ENCODE measurements at places on chromosomes 2 and 18.

DNA sequence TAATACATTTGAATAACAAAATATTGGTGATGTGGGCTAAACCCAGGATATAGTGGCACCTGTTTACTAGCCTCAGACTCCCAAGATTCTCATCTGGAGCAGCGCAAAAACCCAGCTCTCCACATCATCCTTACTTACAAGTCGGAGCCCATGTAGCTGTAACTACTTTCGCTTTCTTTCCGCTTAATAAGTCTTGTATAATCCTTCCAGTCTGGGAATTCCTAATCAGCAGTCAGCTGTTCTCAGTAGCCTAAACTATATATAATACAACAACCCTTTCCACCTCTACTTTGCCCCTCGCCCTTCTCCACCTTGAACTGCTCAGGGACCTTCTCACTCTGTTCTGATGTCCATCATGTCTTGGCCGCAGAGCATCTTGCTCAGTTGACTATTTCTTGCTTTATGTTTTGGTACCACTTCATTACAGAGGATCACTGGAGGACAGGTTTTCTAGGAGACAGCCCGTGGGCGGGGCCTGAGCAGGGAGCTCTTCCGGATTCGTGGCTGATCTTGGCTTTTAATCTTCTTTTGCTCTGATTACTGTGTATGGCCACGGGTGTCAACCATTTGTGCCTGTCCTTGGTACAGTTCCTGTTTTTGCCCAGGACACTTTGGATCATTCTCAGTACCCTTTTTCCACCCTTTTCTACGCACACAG, 119.9 kb upstream of the SERTAD2 start:
- DNase-seq = no peak
- H3K27ac ChIP-seq = no peak overlapping the region
- peaks cover 8% of the 10 kb centered on the region for H3K4me1 ChIP-seq
- no peak overlapping the region for H3K4me3 ChIP-seq
- no peaks in the 10 kb centered on the region for H3K36me3 ChIP-seq

DNA sequence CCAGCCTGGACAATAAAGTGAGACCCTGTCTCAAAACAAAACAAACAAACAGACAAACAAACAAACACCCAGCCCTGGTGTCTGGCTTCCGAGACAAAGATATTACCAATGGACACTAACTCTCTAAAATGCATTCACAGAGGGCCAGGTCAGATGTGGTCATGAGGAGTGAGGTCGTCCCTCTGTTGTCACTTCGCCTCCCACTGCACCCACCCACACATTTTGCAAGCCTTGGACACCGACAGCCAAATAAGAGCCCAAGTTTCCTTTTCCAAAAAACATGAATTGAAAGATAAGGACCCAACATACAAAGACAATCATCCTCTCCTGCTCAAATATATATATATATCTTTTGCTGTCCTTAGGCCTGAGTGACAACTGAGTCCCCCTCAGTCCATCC, 319.9 kb downstream of the TSN start:
- H3K36me3 ChIP-seq = no peaks in the 10 kb centered on the region
- no peak overlapping the region for H3K27ac ChIP-seq
- H3K4me3 ChIP-seq = no peak overlapping the region
- no peak for DNase-seq
- no peaks in the 10 kb centered on the region for H3K27me3 ChIP-seq
- no peaks in the 10 kb centered on the region for H3K4me1 ChIP-seq

DNA sequence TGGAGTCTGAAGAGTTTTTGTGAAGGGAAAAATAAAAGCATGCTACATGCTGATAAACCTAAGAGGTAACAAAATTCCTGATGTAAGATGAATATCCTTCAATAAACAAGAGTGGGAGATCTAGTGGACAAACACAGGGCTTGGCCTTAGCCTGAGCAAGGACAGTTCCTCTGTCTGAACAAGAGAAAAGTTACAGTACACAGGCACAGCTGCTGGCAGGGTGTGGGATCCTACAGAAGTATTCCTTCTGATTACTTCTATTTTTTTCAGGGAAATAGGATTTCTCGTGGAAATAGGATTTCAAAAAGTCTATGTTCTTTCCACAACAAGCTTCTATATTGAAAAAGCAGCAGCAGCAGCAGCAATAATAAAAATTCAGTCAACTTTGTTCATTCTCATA, 54.1 kb downstream of the NBAS start:
- H3K4me1 ChIP-seq = peaks cover 4% of the 10 kb centered on the region
- no peak for DNase-seq
- no peaks in the 10 kb centered on the region for H3K27me3 ChIP-seq
- H3K27ac ChIP-seq = no peak overlapping the region

DNA sequence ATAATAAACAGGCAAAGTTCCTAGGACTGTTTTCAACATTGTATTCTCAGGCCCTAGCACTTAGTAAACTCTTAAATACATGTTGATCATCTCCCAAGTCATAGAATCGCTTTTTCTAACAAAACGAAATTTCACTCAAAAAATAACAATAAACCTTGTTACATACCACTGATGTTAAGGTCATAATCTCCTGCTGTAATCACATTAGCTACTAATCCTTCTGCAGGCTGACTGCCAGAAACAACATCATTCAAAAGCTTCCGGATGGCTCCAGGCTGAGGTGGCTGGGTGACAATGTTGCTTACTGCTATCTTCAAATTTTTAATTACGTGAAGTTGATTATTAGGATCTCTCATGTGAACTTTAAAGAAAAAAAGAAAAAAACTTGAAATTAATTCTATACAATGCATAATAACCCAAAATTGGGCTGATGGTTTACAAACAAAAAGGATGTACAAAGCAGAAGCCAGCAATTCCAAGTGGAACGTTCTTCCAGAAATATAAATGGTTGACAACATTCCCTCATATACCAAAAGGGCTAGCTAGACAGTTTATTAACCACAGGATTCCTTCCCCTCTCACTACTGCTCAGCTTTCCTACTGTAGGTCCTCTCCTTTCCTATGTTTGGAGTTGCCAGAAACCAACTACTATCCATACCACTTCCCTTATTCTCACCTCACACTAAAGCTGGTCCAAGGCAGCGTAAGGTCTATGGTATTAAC, 11.6 kb downstream of the TRAPPC8 start:
- H3K36me3 ChIP-seq = peaks cover 17% of the 10 kb centered on the region
- no peak overlapping the region for H3K27ac ChIP-seq
- no peaks in the 10 kb centered on the region for H3K27me3 ChIP-seq
- H3K4me1 ChIP-seq = peaks cover 3% of the 10 kb centered on the region

- peaks cover 49% of the 10 kb centered on the region for H3K4me1 ChIP-seq
- H3K27ac ChIP-seq = no peak overlapping the region
- H3K27me3 ChIP-seq = no peaks in the 10 kb centered on the region
- H3K4me3 ChIP-seq = no peak overlapping the region
Measured at GRCh38 chr18:58699551-58699950, 28.3 kb downstream of the MALT1 start.

GRCh38 chr2:37527361-37527760, 144.1 kb downstream of the CDC42EP3 start:
- H3K4me3 ChIP-seq = no peak overlapping the region
- peaks cover 2% of the 10 kb centered on the region for H3K27me3 ChIP-seq
- no peak for DNase-seq

GRCh38 chr2:171191021-171191420, 30.3 kb upstream of the TLK1 start:
- H3K27ac ChIP-seq = no peak overlapping the region
- H3K4me1 ChIP-seq = no peaks in the 10 kb centered on the region
- no peaks in the 10 kb centered on the region for H3K36me3 ChIP-seq
- no peaks in the 10 kb centered on the region for H3K27me3 ChIP-seq
- no peak overlapping the region for H3K4me3 ChIP-seq
- DNase-seq = no peak

DNA sequence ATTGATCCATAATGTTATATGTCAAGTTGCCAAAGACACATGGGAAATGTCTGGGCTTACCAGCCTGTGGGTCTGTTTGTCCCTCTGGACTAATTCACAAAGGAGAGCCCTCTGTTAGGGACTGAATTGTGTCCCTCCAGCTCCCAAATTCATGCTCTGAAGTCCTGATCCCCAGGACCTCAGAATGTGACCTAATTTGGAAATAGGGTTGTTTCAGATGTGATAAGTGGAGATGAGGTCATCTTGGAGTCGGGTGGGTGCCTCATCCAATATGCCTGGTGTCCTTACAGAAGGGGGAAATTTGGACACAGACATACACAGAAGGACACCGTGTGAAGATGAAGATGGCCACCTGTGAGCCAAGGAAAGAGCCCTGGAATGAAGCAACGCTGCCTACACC, 41.4 kb upstream of the ROCK2 start:
- DNase-seq = no peak
- H3K27ac ChIP-seq = no peak overlapping the region
- H3K4me3 ChIP-seq = no peak overlapping the region
- no peaks in the 10 kb centered on the region for H3K4me1 ChIP-seq

DNA sequence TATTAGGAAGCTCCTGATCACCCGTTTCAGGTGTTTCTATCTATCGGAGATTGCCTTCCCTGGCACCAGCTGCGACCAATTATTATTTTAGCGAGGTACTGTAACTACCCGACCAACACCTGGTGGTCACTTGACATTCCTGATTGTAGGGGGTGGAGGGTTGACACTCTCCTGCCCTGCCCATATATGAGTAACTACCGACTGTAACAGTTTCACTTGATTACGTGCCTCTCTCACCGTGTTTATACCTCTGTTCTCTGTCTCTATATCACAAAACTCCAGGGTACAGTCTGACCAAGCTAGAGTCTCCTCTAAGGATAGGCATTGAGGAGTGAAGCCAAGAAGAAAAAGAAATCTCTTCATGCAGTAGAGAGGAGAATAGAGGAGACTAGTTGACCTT, 268.0 kb upstream of the LRATD1 start:
- no peaks in the 10 kb centered on the region for H3K4me1 ChIP-seq
- no peak for DNase-seq
- H3K27ac ChIP-seq = no peak overlapping the region

- H3K27me3 ChIP-seq = peaks cover 3% of the 10 kb centered on the region
- H3K27ac ChIP-seq = no peak overlapping the region
- H3K4me1 ChIP-seq = peaks cover 9% of the 10 kb centered on the region
- no peaks in the 10 kb centered on the region for H3K36me3 ChIP-seq
- H3K4me3 ChIP-seq = no peak overlapping the region
Measured at GRCh38 chr18:49875783-49876182, 62.5 kb upstream of the ACAA2 start.

DNA sequence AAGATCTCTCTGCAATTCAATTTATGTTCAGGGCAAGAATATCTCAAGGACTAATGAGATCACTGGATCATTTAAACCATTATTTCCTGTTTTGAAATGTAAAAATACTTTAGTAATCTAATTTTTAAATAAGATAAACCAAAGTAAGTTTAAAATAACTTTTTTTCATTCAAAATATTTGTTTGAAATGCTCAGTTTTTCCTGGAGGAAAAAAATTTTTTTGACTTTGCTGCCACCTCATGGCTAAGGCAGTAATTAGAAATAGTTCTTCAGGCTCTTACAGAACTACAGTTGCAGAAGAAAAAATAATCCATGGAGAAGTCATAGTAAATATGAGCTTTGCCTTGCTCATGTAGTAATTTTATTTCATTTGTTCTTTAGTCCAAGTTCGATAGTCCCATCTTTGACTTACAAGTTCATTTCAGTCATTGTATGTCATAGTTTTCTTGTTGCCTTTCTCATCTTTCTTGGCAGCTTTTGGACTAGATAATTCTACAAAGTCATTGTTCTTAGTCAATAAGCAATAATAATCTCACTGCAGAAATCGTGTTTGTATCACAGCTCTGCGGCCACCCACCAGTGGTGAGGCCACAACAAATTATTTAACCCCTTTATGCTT, 127.4 kb downstream of the DPP4 start:
- no peaks in the 10 kb centered on the region for H3K27me3 ChIP-seq
- no peak for DNase-seq
- H3K4me1 ChIP-seq = peaks cover 12% of the 10 kb centered on the region
- H3K36me3 ChIP-seq = no peaks in the 10 kb centered on the region

GRCh38 chr2:232464544-232464885, 8.6 kb downstream of the ALPI start:
- H3K27me3 ChIP-seq = no peaks in the 10 kb centered on the region
- no peak overlapping the region for H3K27ac ChIP-seq
- no peak for DNase-seq
- no peaks in the 10 kb centered on the region for H3K4me1 ChIP-seq
- H3K4me3 ChIP-seq = no peak overlapping the region
- no peaks in the 10 kb centered on the region for H3K36me3 ChIP-seq

- no peak overlapping the region for H3K27ac ChIP-seq
- H3K4me1 ChIP-seq = no peaks in the 10 kb centered on the region
- no peaks in the 10 kb centered on the region for H3K27me3 ChIP-seq
- no peak overlapping the region for H3K4me3 ChIP-seq
- DNase-seq = no peak
Measured at GRCh38 chr18:72375618-72376017, 168.5 kb downstream of the CBLN2 start.

- no peak overlapping the region for H3K27ac ChIP-seq
- H3K27me3 ChIP-seq = no peaks in the 10 kb centered on the region
- H3K36me3 ChIP-seq = no peaks in the 10 kb centered on the region
Measured at GRCh38 chr2:132586101-132586511, 83.9 kb downstream of the LYPD1 start.

DNA sequence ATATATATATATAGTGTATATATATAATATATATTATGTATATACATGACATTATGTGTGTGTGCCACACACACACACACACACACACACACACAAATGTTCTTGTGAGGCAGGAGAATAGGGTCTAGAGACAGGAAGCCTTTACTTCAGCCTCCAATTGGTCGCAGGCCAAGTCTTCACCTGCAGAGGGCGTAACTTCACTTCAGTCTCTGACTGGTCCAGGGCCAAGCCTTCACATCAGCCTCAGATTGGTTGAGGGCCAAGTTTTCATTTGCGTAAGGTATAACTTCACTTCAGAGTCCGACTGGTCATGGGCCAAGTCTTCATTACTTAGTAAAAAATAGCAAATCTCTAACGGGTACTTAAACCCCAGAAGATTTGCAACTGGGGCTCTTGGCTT, 13.2 kb upstream of the SS18 start:
- no peak overlapping the region for H3K27ac ChIP-seq
- H3K4me3 ChIP-seq = no peak overlapping the region
- H3K36me3 ChIP-seq = no peaks in the 10 kb centered on the region
- DNase-seq = peak; percentile 38

GRCh38 chr2:84201158-84201557, 257.9 kb downstream of the SUCLG1 start:
- H3K4me1 ChIP-seq = no peaks in the 10 kb centered on the region
- no peaks in the 10 kb centered on the region for H3K36me3 ChIP-seq
- H3K27me3 ChIP-seq = peaks cover 2% of the 10 kb centered on the region
- H3K27ac ChIP-seq = no peak overlapping the region
- DNase-seq = no peak
- H3K4me3 ChIP-seq = no peak overlapping the region

- H3K4me1 ChIP-seq = peaks cover 20% of the 10 kb centered on the region
- DNase-seq = no peak
- H3K4me3 ChIP-seq = no peak overlapping the region
- no peak overlapping the region for H3K27ac ChIP-seq
Measured at GRCh38 chr2:191385416-191386160, 140.4 kb downstream of the MYO1B start.

- H3K4me3 ChIP-seq = no peak overlapping the region
- H3K27ac ChIP-seq = peak overlapping the region; percentile 2
- H3K27me3 ChIP-seq = no peaks in the 10 kb centered on the region
- H3K36me3 ChIP-seq = peaks cover 10% of the 10 kb centered on the region
- no peak for DNase-seq
Measured at GRCh38 chr2:201057715-201058248, 13.7 kb downstream of the HYCC2 start.

- no peaks in the 10 kb centered on the region for H3K36me3 ChIP-seq
- no peak overlapping the region for H3K4me3 ChIP-seq
- no peak overlapping the region for H3K27ac ChIP-seq
- H3K4me1 ChIP-seq = no peaks in the 10 kb centered on the region
- peak; percentile 22 for DNase-seq
- H3K27me3 ChIP-seq = peaks cover 2% of the 10 kb centered on the region
Measured at GRCh38 chr2:15748736-15749323, 157.2 kb downstream of the DDX1 start.
